ENCODE measurements at places on chromosomes 3 and 15.

DNA sequence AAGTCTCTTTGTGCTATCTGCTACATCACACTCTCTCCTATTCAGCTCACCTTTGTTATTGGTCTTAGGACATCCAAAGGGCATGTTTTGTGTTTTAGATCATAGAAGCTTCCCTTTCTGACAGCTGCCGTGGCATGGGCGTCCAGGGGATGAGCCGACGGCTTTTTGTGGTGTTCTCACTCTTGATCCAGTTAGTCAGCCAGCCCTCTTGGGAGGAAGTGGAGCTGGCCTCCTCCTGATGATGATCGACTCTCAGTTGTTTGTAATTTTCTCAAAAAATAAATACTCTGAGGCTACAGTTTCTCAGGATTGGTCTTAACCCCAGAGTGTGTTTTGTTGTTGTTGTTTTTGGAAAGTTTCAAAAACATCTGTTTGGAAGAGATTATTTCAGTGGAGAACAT, 34.4 kb downstream of the BOC start:
- no peak for DNase-seq

DNA sequence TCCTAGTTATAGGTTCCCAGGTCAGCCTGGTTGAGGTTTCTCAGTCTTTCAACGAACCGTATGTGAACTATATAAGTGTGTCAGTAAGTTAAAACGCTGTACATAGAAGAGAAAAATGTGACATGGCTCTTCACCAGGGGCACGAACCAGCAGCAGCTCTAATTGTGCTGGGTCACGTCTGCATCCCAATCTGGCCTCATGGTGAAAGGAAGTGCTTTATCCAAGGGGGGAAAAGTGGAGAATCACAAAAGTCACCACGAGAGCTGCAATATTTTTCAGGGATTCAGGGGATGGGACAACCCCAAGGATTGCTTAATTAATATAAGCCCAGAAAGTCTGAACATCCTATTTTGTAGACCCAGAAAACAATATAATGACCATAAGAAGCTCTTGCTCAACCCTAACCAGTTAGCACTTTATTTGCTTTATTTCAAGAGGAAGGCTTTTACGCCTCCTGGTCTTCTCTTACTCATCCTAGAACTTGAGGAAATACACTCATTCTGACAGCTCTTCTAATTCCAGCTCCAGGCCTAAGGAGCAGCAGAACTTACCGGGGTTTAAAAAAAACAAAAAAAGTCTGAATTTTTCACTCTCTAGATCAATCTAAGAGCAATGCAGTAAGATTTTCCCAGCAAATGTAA, 16.5 kb downstream of the ANXA2 start:
- DNase-seq = no peak

DNA sequence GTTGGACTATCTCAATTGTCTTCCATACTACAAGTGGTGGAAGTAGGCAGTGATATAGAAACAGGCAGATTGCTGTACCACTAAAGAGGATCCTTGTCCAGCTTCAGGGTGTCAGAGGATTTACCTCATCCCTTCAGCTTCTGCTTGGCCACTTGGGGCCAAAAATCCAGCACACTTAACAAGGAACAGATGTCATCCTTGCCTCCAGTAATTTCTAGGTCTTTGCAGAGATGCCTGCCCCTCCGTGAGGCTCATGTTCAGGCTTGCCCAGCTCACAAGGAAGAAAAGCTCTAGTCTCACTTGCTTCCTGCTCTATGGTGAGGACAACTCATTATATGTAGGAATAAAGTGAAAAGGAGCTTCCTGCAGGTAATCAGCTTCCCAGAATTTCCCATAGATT, 510.3 kb downstream of the EPHA3 start:
- no peak for DNase-seq

- no peak for DNase-seq
Measured at GRCh38 chr15:83250781-83251180, 33.7 kb downstream of the BNC1 start.

DNA sequence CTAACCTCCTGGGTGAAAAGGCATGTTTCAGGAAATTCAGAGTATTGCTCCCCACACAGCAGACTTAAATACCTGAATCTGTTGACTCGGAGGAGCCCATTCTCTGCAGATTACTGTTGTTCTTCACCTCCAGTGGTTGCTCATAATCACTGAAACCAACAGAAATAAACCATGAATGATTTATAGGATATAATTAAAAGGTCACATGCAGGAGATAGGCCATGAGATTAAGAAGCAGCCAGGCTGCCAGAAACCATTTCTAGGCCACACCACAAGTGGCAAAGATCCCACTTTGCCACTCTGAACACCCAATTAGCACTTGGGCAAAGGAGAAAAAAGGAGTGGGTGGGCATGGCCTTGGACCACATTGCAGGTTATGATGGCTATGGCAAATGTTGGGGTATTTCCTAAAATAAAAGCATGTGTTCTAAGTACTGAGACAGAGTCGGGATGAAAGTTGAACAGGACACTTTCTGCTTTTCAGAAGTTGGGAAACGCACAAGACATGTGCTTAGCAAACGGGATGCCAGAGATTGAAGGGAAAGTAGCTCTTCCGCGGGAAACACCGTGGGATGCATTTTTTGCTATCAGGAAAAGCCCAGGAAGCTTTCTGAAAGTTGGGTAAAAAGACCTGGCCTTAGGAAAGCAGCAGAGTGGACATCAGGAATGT, 1.5 kb downstream of the CDC25A start:
- DNase-seq = no peak

DNA sequence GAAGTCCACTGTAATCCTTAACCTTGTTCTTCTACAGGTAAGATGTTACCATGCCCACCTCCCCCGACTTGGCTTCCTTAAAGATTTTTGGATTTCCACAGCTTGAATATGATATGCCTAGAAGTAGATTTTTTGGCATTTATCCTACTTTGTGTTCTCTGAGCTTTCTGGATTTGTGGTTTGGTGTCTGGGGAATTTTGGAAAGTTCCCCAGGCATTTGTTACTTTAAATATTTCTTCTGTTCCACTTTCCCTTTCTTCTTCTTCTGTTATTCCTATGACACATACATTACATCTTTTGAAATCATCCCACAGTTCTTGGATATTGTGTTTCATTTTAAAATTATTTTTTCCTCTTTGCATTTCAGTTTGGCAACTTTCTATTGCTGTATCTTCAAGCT, 122.1 kb upstream of the TMEM108 start:
- DNase-seq = no peak

DNA sequence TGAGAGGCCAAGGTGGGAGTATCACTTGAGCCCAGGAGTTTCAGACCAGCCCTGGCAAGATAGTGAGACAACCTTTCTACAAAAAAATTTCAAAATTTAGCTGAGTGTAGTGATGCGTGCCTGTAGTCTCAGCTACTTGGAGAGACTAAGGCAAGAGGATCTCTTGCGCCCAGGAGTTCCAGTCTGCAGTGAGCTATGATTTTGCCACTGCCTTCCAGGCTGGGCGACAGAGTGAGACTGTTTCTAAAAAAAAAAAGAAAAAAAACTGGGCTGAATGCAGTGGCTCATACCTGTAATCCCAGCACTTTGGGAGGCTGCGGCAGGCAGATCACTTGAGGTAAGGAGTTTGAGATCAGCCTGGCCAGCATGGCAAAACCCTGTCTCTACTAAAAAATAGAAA, 14.0 kb upstream of the PIK3CB start:
- DNase-seq = no peak

GRCh38 chr3:61600195-61600594, 38.8 kb downstream of the PTPRG start:
- no peak for DNase-seq

DNA sequence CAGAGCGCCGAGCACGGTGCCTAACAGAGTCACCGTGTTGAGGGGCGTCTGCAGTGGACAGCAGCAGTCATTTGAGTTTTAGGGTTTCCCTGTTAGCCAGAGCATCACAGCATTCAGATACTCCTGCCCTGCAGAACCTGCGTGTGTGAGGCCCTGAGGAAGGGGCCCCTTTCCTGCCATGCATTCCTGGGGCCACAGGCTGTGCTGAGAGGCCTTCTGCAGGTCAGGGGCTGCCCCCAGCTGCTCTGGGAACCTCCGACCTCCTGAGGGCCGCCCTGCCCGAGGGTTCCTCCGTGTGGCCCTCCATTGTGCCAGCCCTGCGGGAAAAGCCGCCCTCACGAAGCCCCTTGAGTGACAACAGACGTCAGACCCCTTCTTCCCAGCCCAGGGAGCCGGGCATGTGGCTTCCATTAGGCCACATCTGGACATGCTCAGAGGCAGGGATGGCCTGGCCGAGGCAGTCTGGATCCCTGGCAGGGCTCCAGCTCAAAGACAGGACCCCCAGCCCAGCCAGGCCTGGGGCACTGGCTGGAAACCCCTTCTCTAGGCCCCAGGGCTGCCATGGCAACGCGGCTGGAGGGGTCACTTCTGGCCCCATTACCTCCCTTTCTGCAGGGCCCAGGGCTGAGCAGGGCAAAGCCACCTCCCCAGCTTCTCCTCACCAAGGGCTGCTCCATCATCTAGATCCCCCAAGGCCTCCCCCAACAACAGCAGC, 25.3 kb downstream of the FBLN2 start:
- no peak for DNase-seq

GRCh38 chr3:76026379-76026778, 241.0 kb upstream of the ZNF717 start:
- no peak for DNase-seq

- DNase-seq = no peak
Measured at GRCh38 chr3:134364061-134364935, 9.9 kb downstream of the AMOTL2 start.

- no peak for DNase-seq
Measured at GRCh38 chr15:95626501-95627361, 703.8 kb upstream of the NR2F2 start.

DNA sequence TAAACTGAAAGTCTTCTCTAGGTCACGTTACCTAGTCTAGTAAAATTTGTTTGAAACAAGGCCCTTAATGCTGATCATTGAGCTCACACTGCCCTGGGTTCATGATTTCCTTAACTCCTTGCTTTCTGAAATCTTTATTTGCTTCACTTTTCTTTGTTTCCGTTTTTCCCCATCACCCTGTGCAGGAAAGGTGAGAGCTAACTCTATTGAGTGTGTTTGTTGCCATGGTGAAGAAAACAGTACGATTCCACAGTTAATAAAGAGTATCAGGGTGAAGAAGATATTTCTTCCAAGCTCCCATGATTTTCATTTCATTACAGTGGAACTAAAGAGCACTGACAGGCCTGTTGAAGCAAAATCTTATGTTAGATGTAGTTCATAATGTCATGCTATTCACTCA, 276.2 kb downstream of the RAP2B start:
- DNase-seq = no peak

- DNase-seq = no peak
Measured at GRCh38 chr15:65653801-65654521, 32.2 kb downstream of the SLC24A1 start.
